ENCODE measurements at places on chromosomes 16 and 17.

DNA sequence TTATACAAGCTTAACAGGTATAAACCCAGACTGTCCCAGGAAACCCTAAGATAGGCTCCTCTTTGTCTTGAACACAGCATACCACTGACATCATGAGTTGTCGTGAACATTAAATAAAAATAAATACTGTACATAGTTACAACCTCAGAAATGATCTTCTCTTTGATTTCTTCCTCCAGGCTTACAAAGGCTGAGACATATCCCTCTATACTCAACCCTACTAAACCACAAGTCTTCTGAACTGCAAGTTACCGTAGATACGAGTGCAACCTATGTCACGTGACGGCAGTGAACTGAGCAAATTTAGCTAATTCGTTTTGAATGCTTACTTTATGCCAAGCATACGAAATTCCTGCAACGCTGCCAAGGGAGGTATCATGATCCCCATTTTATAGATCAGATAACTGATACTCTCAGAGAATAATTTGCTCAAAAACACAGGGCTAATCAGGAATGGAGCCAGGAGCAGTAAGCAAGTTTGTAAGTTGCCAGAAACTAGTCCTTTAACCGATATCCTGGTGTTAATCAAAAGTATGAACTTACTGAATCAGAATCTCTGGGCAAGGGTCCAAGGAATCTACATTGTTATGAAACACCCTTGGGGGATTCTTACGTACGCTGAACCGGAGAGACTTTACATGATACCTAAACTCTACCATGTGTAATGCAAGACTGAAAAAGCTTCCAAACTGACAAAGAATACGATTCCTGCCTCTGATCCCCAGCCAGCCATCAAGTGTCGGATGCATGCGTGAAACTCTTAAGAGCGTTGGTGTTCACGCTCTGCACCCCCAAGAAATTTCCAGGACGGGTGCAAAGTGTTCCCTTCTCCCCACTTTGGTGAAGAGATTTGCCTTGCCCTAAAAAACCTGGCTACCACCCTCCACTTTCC is 106.2 kb downstream of the XYLT1 start:
- DNase-seq = peak; percentile 77

- no peak for DNase-seq
These were observed 8.6 kb downstream of the ZNRF1 start for GRCh38 chr16:75007443-75007842.

GRCh38 chr16:86899151-86899550 is 320.8 kb downstream of the FOXL1 start:
- DNase-seq = no peak

DNA sequence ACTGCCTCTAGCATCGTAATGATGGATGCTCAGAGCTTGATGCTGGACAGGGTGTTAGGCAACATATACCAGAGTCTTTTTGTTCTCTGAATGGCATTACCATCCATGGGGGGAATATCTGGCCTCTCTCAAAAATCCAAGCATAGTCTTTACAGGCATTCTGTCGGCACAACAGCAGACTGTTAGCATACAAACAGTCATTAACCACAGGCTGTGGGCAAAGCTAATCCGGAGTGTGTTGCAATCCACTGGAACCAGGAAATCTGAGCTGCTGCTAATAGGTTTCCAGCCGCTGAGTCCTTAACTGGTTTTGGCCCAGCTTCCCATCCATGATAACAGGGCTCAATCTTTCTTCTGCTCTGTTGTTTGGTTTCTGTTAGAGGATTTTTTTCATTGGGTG is 371.9 kb downstream of the HS3ST3B1 start:
- DNase-seq = no peak

DNA sequence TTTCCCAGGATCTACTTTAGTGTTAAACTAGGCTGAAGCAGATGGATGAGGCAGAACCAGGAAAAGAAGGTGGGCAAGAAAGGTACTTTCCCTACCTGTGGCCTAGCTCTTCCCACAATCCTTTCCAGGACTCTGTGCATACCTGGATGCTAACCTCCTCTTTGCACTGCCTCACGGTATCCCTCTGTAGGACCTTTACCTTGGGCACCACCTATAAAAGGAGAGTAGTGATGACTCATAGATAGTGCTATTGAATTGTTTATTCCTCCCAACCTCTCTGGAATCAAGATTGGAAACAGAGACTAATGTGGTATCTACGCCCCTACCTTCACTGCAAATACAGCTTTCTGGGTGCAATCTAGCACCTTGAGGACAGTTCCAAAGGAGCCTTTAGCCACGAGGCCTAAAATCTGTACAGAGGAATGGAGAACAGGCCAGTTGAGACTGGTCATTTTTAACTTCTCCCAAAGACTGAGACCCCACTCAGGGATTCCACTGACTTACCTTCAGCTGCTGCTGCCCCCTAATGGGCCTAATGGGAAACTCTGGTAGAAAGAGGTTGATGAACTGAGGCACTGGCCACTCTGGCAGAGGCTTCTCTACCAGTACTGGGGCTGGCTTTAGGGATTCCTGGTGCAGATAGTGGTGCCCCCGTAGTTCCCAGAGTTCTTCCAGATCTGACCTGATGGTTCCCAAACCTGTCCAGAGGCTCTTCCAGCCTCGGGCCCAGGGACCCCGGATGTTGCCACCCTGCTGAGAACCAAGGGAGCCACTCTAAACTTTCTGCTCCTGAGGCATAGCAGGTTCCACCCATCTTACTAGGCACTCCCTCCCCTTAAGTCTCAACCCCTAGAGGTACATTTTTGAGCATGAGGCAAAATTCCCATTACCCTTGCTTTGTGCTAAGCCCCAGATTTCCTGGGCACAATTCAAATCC is 781 bp downstream of the RSKR start:
- peak; percentile 73 for DNase-seq

DNA sequence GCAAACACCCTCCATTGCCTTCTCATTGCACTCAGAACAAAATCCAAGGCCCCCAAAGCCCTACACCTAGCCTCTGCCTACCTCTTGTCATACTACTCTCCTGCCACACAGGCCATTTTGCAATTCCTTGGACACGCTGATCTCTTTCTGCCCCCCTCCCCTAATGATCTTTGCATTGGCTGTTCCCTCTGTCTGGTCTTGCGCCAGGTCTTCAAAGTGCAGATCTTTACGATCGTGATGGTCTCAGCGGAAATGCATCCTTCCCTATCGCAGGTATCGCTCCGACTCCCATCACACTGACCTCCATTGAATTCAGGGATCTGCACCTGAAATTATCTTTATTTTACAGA is 777 bp upstream of the MOSMO start:
- DNase-seq = no peak

GRCh38 chr16:49639739-49640431 is 216.0 kb downstream of the ZNF423 start:
- no peak for DNase-seq

DNA sequence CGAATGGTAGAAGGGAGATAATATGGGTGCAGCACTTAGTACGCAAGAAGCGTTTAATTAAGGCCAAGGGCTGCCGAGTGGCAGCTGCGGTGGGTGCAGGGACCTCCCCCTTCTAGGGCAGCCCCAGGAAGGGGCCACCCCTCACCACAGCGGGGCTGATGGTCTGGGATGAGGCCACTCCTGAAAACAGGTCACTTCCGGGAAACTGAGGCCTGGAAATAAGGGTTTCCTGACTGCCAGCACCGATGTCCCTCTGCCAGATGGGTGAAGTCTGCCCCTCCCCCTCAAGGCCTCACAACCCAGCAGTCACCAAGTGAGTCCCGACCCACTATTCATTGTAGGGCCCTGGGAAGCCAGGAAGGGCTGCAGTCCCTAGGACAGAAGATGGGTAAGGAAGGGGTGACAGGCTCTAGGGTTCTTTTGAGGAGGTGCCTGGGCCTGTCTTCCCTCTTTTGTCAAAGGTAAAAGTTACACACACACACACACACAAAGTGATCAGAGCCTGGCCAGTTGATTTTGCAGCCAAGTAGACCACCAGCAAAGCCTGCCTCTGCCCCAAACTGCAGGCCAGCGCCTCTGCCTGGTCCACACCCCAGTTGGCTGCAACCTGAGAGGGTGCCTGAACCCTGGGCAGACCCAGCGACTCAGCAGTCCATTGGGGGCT is 12.5 kb downstream of the SREBF1 start:
- DNase-seq = peak; percentile 69

- no peak for DNase-seq
These were observed 118.0 kb upstream of the PLCG2 start for GRCh38 chr16:81661082-81661481.

GRCh38 chr17:77826132-77826873 is 132.2 kb upstream of the TNRC6C start:
- DNase-seq = peak; percentile 52

- no peak for DNase-seq
These were observed 16.8 kb upstream of the SUPT4H1 start for GRCh38 chr17:58368860-58369213.

- DNase-seq = no peak
These were observed 690.5 kb upstream of the SOX9 start for GRCh38 chr17:71430281-71430680.

- no peak for DNase-seq
These were observed 14.8 kb upstream of the CDH11 start for GRCh38 chr16:65136681-65137080.

DNA sequence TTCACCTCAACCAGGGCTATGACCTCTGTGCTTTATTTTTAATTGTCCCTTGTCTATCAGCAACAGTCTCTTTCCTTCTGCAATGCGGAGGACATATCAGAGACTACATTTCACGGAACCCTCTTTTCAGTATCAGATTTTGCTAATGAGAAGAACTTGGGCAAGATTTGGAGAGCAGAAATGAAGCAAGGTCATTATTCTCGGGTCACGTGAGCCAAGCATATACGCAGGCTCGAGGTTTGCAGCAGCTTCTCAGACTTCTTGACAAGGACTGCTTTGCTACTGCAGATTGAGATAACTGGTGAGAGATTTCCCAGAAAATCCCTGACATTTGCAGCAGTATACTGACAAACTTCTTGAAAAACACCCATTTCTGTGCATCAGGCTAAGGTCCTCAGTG is 30.4 kb downstream of the ABCA10 start:
- DNase-seq = no peak

Measured in activated effector memory CD4-positive, alpha-beta T cell treated with anti-CD3 and anti-CD28 coated beads, Interleukin-2, amount 50 U/mL, for 16 hours (primary cell).